ENCODE measurements at places on chromosomes 13 and 19.
A peak's percentile ranks its signal among the peaks of the same experiment; 100 is the strongest.

- DNase-seq: no peak
Observed at GRCh38 chr13:36829753-36830152, 10.7 kb downstream of the RFXAP start.

- DNase-seq: no peak
Observed at GRCh38 chr13:47457626-47458025, 543.4 kb downstream of the SUCLA2 start.

- DNase-seq: no peak
Observed at GRCh38 chr13:33659466-33659865, 158.5 kb upstream of the RFC3 start.

DNA sequence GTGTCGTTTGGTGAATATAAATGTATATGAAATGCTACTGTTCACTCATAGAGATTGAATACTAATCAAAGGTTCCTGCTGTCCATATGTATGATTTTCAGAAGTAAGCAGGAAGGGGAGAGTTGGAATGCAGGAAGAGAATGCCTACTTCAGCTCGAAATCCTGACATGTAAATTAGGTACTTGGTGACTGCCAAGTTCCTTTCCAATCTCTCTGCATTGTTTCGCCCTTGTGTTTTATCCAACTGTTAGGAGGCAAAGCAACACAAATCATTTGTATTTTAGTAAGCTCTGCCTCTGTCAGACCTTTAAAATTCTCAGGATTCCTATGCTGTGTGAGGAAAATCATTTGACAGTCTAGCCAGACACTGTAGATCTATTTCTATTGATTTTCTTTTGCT is 9.0 kb downstream of the STARD13 start:
- DNase-seq: no peak

DNA sequence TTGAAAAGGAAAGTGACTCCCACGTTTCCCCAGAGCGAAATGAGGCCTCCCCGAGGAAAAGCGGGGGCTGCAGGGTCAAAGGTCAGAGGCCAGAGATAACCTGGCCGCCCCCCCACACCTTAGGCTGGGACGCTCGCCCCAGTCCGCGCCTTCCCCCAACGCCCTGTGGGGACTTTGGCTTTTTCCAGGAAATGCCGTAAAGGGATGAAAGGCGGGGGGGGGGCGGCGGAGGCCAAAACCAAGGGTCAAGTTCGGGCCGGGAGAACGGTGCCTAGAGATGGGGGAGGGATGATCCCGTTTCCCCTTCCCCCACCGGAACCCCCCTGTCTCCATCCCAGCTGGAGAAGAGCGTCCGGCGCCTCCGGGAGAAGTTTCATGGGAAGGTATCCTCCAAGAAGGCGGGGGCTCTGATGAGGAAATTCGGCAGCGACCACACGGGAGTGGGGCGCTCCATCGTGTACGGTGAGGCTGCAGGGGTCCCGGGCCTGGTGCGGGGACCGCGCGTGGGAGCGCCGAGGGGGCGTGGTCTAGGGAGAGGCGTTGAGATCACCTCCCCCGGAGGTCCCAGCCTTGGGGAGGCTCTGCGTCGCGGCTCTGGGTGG is 575 bp downstream of the SHFL start:
- DNase-seq: peak; percentile 22

DNA sequence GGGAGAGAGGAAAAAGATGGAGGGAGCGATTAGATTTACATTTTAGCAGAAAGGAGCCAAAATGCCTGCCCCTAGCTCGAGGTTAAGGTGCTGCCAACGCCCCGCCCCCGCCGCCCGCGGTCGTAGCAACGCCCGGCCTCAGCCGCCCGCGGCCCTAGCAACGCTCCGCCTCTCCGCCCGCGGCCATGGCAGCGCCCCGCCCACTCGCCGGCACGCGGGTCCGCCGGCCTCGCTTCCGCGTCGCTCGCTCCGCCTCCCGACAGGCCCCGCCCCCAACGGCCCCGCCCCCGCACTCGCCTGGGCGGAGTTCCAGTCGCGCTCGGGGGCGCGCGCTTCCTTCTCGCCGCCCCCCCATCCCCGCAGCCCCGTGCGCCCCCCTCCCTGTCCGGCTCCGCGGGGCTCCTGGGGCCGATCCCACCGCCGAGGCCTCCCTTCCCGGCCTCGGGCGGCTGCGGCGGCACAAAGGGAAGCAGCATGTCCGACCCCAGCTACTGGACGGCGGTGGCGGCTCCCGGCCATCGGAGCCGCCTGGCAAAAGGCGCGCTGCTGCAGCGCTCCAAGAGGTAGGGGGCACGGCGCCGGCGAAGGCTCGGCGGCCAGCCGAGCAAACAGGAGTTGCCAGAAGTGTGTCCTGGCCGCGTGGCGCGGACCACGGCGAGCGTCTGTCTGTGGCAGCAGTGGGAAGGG is 20.3 kb downstream of the MAST3 start:
- peak; percentile 84 for DNase-seq

Data from renal pelvis (tissue), 12 donors.